Stimulated activated CD8-positive, alpha-beta memory T cell treated with anti-CD3 and anti-CD28 coated beads, Interleukin-7, amount 100 ng/mL, for 24 hours (primary cell): ENCODE measurements at places on chromosomes 7 and 10.

DNA sequence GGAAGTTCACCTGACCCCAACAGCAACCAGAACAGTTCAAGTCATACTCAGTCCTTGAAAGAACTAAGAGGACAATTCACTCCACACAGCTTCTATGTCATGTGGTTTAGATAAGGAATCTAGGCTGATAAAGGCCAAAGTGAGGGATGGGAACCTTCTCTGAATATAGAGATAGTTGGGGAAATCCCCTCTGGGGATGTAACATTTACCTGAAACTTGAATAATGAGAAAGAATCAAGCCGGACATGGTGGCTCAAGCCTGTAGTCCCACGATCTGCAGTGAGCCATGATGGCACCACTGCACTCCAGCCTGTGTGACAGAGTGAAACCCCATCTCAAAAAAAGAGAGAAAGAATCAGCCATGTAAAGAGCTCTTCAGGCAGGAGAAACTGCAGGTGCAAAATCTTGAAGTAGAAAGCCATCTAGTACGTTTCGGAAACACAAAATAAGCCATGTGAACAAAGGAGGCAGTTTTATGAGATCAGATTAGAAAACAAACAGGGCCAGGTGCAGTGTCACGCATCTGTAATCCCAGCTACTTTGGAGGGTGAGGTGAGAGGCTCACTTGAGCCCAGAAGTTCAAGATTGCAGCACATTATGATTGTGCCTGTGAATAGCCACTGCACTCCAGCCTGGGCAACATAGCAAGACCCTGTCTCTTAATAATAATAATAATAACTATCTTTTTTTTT, 4.5 kb upstream of the DNMBP start:
- DNase-seq: no peak

GRCh38 chr10:4982764-4983226, 19.6 kb downstream of the AKR1C1 start:
- DNase-seq: no peak

GRCh38 chr7:101815826-101816594, 1.4 kb upstream of the CUX1 start:
- DNase-seq: peak; percentile 24

- DNase-seq: no peak
Measured at GRCh38 chr10:120387326-120387725, 69.7 kb upstream of the PLPP4 start.

DNA sequence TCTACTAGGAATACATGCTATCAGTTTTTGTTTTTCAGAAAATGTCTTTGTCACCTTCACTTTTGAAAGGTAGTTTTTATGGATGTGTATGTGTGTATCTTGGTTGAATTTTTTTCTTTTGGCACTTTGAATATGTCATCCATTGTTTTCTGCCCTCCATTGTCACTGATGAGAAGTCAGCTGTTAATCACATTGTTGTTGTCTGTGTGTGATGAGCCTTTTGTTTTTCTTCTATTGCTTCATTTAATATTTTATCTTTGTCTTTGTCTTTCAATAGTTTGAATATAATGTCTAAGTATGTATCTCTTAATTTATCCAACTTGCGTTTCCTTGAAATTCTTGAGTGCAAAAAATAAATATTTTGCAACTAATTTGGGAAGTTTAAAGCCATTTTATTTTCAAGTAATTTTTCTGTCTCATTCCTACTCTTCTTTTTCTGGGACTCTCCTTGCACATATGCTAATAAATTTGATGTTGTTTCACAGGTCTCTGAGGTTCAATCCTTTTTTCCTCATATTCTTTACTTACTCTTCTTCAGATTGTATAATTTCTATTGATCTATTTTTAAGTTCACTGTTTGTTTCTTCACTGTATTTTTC, 546.9 kb upstream of the GHITM start:
- DNase-seq: no peak

DNA sequence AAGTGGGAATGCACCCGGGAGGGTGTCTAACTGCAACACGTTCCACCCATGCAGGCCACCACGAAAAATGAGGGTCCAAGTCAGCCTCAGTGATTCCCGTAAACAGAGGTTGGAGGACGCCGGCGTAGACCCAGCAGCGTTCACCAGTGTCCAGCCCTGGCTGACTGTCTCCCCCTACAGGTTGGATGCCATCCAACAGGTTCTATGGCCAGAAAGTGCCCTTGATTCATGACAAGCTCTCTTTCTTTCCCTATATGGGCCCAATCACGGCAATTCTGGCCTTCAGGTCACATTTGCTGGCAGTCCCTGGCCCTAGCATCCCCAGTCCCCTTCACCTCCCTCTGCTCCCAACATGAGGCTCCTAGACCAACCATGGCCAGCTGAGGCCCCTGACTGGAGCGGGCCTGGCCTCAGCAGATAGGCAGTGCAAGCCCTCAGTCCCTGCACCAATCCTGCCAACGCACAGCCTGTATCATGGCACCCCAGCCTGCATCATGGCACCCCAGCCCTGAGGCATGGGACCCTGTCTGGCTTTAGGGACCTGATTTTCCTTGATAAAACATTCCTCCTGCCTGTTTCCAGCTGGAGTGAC, 227.4 kb downstream of the GRID1 start:
- DNase-seq: peak; percentile 7

- DNase-seq: no peak
Measured at GRCh38 chr7:54663186-54663585, 95.8 kb downstream of the SEC61G start.
